ENCODE measurements at places on chromosomes 11 and 22. TPM values are rescaled to one million over a fixed set of nuclear protein-coding genes. Genes with fewer than 3 reads are reported as not detected.

Gene ARHGAP20
- total RNA-seq: 0.62 TPM

GRCh38 chr11:27865105-27865504 is 164.8 kb upstream of the BDNF start:
- DNase-seq: no peak
- no peak overlapping the region for H3K27ac ChIP-seq
- H3K4me3 ChIP-seq: no peak overlapping the region
- H3K27me3 ChIP-seq: peaks cover 4% of the 10 kb centered on the region

- no peaks in the 10 kb centered on the region for H3K36me3 ChIP-seq
- no peak for DNase-seq
- no peak overlapping the region for H3K27ac ChIP-seq
- no peak overlapping the region for H3K4me3 ChIP-seq
- H3K4me1 ChIP-seq: no peaks in the 10 kb centered on the region
These were observed 11.0 kb downstream of the PRR5 start for GRCh38 chr22:44712962-44713361.

Gene CDC42BPG
- 0.46 TPM for total RNA-seq

GRCh38 chr11:45079943-45080719 is 66.3 kb upstream of the PRDM11 start:
- no peak overlapping the region for H3K4me3 ChIP-seq
- peaks cover 10% of the 10 kb centered on the region for H3K4me1 ChIP-seq
- DNase-seq: no peak
- H3K27ac ChIP-seq: no peak overlapping the region
- no peaks in the 10 kb centered on the region for H3K36me3 ChIP-seq
- H3K27me3 ChIP-seq: no peaks in the 10 kb centered on the region

- DNase-seq: no peak
- no peaks in the 10 kb centered on the region for H3K4me1 ChIP-seq
- H3K36me3 ChIP-seq: no peaks in the 10 kb centered on the region
These were observed 43.4 kb downstream of the MS4A2 start for GRCh38 chr11:60131912-60132311.

GRCh38 chr22:38882972-38883622 is 11.1 kb upstream of the CBX6 start:
- H3K4me1 ChIP-seq: peaks cover 31% of the 10 kb centered on the region
- peak overlapping the region; percentile 95 for H3K27ac ChIP-seq
- no peak for DNase-seq
- H3K27me3 ChIP-seq: no peaks in the 10 kb centered on the region
- no peak overlapping the region for H3K4me3 ChIP-seq

- H3K4me3 ChIP-seq: no peak overlapping the region
- no peaks in the 10 kb centered on the region for H3K27me3 ChIP-seq
- peaks cover 65% of the 10 kb centered on the region for H3K4me1 ChIP-seq
- peaks cover 2% of the 10 kb centered on the region for H3K36me3 ChIP-seq
These were observed 6.2 kb downstream of the YDJC start for GRCh38 chr22:21623648-21623970.

Gene MOV10L1
- 1.1 TPM for total RNA-seq

Gene TYMP
- total RNA-seq: 12.5 TPM

- no peak overlapping the region for H3K4me3 ChIP-seq
- H3K27ac ChIP-seq: no peak overlapping the region
- peaks cover 8% of the 10 kb centered on the region for H3K36me3 ChIP-seq
- H3K27me3 ChIP-seq: peaks cover 11% of the 10 kb centered on the region
These were observed 76.4 kb downstream of the CDKN1C start for GRCh38 chr11:2808850-2809846.

Gene ASRGL1
- total RNA-seq: 6.0 TPM

Gene SCGB1A1
- total RNA-seq: not detected

- no peak overlapping the region for H3K27ac ChIP-seq
- H3K4me3 ChIP-seq: no peak overlapping the region
- H3K27me3 ChIP-seq: peaks cover 11% of the 10 kb centered on the region
- DNase-seq: no peak
- no peaks in the 10 kb centered on the region for H3K4me1 ChIP-seq
These were observed 25.2 kb upstream of the CARD16 start for GRCh38 chr11:105070306-105070705.

GRCh38 chr11:130937051-130937450 is 20.8 kb upstream of the SNX19 start:
- H3K36me3 ChIP-seq: no peaks in the 10 kb centered on the region
- peaks cover 21% of the 10 kb centered on the region for H3K27me3 ChIP-seq
- H3K27ac ChIP-seq: no peak overlapping the region
- no peak overlapping the region for H3K4me3 ChIP-seq

DNA sequence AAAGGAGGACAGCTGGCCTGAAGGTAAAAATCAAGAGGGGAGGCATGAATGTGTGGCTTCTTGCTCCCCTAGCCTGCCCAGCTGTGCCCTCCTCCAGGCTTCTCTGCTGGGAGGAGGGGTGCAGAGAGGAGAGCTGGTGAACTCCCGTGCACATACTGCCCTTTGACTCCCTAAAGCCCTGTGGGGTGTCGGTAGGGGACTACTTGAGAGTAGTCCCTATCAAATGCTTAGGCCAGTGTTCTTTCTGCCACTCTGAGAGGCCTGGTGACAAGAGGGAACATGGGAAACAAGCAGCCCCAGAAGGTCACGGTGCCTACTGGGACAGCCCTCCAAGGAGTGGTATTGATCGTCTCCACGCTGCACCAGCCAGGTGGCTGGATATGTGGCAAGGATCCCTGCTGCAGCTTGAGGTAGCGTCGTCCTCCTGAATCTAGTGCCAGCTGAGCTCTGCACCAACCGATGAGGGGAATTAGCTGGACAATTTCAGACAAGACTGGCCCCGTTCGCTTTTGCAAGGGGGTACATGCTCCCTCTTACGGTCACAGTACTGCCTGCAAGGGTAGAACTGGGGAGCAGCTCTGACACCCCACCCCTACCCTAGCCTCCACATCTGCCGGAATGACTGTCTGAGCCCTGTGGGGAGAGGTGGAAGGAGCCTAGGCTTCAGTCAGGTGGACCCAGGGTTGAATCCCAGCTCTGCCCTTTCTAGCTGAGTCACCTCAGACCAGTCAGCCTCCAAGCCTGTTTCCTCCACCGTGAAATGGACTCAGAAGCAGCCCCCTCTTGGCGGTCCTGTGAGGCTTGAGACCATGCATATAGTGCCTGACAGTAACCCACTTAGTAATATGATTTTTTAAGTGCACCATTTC is 17.1 kb upstream of the C11orf96 start:
- H3K27me3 ChIP-seq: no peaks in the 10 kb centered on the region
- peaks cover 2% of the 10 kb centered on the region for H3K36me3 ChIP-seq
- DNase-seq: no peak

Gene OR10A3
- not detected for total RNA-seq

DNA sequence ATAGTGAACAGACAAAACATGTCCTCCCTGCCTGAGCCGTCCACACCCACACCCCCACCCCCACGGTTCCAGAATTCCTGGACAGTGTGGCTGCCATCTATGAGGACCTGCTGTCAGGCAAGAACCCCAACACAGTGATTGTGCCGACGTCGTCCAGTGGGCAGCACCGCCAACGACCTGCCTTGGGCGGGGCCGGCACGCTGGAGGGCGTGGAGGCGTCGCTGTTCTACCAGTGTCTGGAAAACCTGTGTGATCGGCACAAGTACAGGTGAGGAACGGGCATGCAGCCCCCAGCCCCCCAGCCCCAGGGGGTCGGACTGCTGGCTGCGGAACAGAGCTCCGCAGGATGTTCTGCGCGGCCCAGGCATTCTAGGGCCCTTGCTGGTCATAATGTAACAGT is 19.7 kb downstream of the ARFGAP2 start:
- H3K27ac ChIP-seq: no peak overlapping the region
- peaks cover 19% of the 10 kb centered on the region for H3K4me1 ChIP-seq
- H3K36me3 ChIP-seq: peaks cover 2% of the 10 kb centered on the region
- no peak overlapping the region for H3K4me3 ChIP-seq
- no peaks in the 10 kb centered on the region for H3K27me3 ChIP-seq

Gene GPR83
- not detected for total RNA-seq

DNA sequence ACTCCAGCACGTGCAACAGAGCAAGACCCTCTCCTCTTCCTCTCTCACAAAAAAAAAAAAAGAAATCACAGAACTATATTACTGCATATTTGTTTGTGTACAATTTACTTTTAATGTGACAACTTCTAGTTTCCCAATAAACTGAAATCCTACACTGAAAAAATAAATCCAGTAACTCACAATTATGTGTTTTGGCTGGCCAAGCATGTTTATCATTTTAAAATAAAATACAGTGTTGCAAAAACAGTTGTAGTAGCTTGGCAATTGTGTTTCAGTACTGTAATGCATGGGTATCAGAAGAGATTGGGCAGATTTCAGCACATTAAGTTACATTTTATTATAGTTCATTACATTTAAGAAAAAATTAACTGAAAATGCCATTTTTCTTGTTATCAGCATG is 344.9 kb downstream of the ETS1 start:
- no peak overlapping the region for H3K4me3 ChIP-seq
- H3K27ac ChIP-seq: no peak overlapping the region
- H3K4me1 ChIP-seq: peaks cover 36% of the 10 kb centered on the region
- no peaks in the 10 kb centered on the region for H3K27me3 ChIP-seq

DNA sequence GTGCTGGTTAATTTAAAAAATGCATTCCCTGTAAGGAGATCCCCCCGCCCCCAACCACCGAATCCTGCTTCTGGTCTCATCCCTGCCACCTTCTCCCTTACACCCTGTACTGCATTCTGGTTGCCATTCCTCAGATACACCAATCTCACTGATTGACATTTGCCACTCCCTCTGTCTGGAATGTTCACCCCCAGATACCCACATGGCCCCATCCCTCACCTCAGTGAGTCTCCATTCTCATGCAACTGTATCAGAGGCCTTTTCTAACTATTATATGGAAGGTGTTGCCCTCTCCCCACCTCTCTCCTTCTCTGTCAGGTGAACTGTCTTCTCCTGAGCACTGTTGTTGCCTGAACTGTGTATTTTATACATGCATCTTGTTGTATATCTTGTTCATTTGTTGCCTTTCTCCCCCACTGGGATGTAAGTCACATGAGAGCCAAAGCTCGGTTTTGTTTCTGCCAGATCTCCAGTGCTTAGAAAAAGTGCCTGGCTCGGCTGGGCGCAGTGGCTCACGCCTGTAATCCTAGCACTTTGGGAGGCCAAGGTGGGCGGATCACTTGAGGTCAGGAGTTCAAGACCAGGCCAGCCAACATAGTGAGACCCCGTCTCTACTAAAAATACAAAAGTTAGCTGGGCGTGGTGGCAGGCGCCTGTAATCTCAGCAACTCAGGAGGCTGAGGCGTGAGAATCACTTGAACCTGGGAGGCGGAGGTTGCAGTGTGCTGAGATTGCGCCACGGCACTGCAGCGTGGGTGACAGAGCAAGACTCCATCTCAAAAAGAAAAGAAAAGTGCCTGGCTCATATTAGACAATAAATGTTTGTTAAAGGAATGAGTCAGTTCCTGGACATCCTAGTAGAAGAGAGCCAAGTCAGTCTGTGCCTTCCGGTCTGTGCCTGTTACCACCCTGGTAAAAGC is 61.0 kb downstream of the TNRC6B start:
- no peak for DNase-seq
- peak overlapping the region; percentile 84 for H3K27ac ChIP-seq
- peaks cover 56% of the 10 kb centered on the region for H3K4me1 ChIP-seq

Measured in chondrocyte (in vitro differentiated cells).